Ammon's horn (tissue), 1 donor: ENCODE measurements at places on chromosomes 6 and 20.
A peak's percentile ranks its signal among the peaks of the same experiment; 100 is the strongest.

DNA sequence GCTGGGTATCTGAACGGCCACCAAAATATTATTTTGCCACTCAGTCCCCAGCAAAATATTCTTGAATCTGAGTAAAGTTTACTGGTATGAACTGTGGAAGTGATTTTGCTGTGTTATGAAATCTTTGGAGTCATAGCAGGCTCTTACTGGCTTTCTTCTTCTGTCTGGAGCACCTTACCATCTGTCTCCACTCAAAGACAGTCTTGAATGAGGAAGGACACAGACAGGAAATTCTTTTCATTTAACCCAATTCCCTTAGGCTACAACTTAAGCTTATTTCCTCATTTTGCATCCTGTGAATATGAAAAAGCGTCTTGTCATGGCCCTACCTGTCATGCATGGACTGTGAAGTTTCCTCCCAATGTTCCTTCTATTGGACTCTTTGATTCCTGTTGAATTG, 24.7 kb downstream of the FNDC1 start:
- DNase-seq = no peak

GRCh38 chr20:23461180-23461579, 8.5 kb upstream of the CST11 start:
- DNase-seq = no peak

DNA sequence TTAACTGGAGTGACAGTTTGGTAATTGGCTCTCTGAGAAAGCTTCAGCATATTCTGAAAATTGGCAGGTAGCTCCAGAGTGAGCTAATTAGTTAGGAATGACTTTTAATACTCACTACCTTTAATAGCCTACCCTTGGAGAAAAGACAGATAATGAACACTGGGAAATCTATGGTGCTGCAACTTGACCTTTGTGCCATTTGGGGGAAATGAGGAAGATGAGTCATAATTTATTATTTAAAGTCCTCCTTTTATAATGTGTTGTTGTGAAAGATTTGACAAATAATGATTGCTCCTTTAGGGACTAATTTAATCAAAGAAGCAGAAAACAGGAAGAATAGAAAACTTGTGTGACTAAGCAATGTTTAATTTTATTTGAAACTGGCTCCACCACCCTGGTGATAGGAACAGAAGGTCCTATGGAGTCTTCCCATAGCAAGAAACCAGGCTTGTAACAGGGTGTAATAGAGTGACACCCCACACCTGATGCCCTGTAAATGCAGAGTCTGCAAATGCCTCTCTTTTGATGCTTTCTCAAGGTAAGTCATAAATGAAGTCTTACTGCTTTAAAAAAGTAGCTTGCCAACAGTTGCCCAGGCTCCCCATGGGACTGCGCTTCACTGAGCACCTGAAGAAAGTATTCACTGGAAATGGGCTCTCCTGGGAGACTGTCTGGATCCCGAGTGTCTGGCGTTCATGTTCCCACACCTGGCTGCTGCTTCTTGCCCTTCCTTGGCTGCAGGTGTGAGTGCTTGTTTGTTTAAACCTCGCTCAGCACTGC, 134.4 kb downstream of the LRRC1 start:
- no peak for DNase-seq

DNA sequence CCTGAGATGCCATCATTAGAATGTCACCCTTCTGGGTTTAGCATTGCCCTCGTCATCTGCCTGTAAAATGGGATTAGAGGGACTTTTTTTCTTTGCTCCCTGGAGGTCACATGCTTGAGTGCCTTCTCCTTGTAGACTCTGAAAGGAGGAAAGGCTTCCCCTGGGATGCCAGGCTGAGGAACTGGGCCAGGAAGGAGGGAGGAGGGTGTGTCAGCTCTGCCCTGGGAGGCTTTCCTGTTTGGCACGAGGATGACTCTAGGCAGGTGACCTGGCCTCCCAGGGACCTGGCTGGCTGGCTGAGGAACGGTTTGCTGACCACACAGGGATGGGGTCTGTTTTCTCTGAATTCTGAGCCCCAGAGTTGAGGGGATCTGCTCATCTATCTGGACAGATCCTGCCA, 137.9 kb upstream of the RNF24 start:
- no peak for DNase-seq

GRCh38 chr6:89200706-89201215, 16.4 kb downstream of the GABRR1 start:
- DNase-seq = no peak

DNA sequence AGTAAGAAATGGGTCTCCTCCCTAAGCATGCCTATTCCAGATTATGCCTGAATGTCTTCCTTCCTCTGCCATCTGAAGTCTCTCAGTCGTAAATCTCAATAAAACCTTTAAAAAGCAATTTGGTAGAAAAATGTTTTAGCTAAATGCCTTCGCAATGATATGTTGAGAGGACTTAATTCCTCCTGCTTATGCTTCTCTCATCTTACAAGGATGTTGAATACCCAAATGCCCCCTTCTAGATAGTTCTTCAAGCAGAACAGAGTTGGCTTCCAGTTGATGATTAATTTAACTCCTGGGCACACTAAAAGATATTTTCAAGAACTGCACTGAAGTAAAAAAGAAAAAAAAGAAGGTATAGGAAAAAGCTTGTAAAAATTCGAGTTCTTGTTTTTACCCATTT, 275.0 kb upstream of the SPTLC3 start:
- no peak for DNase-seq

DNA sequence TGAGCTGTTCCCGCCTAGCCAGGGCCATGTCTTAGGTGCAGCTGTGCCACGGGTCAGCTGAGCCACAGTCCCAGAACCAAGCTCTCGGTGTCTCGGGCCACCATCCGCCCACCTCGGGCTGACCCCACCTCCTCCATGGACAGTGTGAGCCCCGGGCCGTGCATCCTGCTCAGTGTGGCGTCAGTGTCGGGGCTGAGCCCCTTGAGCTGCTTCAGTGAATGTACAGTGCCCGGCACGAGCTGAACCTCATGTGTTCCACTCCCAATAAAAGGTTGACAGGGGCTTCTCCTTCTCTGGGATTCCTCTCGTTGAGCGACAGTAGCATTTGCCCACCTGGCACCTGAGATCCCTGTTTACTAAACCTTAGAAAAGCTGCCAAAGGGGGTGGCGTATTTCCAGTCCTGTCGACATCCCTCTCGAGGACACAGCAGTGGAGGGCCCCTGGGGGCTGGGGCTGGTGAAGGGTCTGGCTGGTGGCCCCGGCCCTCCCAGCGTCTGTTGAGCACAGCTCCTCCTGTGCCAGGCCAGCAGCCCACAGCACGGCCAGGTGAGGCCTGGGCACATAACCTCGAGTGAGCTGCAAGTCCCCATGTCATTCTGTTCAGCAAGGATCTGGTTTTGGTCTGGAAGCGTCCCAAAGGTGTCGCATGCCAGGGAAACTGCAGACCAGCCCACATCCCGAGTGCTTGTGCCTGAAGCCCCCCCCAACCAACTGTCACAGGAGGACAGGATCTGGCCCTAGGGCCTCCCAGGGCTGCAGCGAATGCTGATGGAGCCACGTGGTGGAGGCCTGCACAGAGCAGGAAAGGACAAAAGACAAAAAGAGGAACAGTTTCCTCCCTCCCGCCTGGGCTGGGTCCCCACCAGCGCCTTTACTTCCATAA, 21.2 kb upstream of the PYGB start:
- DNase-seq = peak; percentile 72

DNA sequence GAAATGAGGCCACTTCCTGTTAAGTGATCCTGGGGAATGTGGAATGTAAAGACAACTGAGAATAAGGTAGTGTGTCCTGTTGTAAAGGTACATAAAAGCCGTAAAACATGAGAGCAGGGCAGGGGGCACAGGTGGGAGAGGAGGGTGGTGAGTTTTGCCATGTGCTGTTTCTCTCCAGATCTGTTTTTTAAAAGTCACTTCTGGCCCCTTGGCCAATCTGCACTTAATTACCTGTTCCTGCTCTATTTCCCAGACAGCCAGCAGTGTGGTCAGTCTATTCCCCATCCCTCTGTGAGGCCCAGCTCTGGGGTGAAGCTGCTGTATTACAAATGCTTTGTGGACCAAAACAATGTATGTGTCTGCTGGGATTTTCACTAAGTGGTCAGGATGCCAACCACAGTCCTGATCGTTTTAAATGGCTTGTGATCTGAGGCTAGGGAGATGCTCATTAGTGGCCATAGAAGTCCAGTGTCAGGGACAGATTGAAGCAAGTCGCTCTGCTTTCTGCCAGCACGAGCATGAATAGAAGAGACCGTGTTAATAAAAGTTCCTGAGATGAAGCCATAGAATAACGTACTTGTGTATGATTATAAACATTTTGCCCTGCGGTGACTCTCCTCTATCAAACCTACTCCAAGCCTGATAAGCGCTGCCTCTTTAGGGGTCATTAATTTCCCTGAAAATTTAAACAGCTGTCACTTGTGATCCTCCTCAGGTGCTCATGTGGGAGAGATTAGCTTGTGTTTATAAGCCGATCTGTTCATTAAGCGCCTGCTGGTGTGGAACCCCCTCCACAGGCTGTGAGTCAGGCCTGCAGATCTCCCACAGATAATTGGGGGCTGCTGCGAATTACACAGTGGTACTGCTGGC, 111.8 kb upstream of the CENPW start:
- DNase-seq = peak; percentile 36

DNA sequence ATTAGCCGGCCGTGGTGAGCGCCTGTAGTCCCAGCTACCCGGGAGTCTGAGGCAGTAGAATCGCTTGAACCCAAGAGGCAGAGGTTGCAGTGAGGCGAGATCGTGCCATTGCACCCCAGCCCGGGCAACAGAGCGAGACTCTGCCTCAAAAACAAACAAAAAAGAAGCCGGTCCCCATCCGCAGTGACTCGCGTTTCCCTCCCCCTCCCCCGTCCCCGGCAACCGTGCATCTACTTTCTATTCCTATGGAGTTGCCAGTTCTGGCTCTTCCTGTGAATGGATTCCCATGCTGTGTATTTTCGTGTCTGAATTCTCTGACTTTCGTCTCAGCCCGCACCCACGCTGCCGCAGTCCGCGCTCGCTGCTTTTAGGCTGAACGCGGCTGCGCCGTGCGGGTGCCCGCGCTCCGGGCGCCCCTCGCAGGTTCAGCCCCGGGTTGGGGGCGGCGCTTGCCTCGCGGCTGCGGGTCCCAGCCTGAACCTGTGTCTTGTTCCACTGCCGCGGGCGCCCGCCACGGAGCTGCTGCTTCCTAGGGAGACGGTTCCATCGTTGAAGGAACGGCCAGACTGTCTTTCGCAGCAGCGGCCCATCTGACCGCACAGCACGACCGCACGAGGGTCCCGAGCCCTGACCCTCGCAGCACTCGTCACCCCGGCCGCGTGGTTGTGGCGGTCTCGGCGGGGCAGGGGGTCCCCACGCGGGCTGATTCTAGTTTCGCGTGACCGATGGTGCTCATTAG, 1.1 kb upstream of the MRGBP start:
- DNase-seq = peak; percentile 64

DNA sequence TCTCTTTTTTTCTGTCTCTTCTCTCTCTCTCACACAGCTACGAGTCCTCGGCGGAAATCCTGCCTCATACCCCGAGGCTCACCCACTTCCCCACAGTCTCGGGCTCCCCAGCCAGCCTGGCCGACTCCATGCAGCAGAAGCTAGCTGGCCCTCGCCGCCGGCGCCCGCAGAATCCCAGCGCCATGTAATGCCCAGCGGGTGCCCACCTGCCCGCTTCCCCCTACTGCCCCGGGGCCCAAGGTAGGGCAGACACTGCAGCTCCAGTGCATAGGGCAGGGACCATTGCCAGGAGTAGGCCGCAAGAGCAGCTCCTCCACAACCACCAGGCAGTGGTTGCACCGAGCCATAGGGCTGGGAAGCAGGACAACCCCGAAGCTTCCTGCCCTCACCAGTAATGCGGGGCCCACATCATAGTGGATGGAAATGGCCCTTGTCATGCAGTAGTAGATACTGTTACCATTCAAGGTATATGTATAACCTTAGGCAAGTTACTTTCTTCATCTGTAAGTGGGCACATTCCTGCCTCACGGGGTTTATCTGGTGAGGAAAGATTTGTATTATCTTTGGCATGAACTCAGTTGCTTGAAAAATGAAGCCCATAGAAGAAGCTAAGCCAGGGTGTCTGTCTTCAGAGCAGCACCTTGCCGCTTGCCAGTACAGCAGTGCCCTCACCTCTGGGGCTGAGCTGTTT, 36.9 kb upstream of the ID1 start:
- no peak for DNase-seq

- no peak for DNase-seq
These were observed 21.3 kb upstream of the SGK1 start for GRCh38 chr6:134339216-134339615.

- DNase-seq = no peak
These were observed 95.7 kb downstream of the SCP2D1 start for GRCh38 chr20:18909254-18909653.

DNA sequence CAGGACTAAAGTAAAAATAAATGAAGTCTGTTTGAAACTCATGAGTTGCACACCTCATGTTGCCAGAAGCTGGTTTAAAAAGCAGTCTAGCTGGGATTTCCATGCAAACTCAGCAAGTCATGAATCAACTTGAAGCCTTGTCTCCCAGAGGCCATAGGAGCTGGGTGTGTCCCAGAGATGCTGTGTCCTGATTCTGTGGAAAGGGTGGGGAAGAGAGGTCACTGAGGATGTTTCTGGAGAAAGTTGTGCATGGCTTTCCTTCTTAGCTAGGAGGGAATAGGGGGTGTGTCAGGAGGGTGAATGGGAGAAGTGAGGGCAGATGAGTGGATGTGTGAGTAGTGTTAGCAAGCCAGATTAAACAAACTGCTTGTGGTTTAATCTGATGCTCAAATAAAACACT, 111.3 kb downstream of the ADAT2 start:
- no peak for DNase-seq

- no peak for DNase-seq
These were observed 42.0 kb downstream of the SOBP start for GRCh38 chr6:107531868-107532267.

DNA sequence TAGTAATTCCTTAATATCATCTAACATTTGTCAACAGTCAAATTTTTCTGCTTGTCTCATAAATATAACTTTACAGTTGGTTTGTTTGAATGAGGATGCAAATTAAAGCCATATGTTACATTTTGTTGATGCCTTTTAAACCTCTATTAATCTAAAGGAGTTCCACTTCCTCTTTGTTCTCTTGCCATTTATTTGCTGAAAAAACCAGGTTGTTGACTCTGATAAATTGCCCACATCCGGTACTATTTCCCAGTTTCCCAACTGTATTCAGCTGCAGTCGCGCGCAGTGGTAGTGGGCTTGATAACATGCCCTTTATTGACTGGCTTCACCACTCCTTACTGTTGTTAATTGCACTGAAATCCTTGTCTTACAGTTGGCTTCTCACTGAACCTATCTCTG, 32.8 kb upstream of the SIRPB2 start:
- no peak for DNase-seq

DNA sequence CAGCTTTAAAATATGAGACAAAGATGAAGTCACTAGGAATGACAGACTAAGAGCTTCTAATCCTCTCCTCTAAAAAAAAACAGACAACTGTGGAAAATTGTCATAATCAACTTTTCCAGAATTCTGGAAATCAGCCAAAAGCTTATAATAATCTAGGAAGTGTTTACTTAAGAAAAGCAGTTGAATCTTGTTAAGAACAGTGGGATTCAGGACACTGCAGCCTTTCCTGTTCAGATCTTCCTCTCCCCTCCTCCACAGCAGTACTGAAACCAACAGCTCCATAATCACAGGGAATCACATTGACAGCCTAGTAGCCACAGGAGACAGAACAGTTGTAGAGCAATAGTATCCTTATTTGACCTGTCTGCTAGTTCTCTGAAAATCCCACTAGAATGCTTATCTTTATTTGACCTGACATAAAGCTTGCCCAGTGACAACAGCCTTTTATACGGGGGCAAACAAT, 41.6 kb downstream of the IBTK start:
- DNase-seq = peak; percentile 30

GRCh38 chr6:14894105-14894504, 351.8 kb upstream of the JARID2 start:
- no peak for DNase-seq

GRCh38 chr20:20237093-20237959, 130.6 kb upstream of the INSM1 start:
- peak; percentile 52 for DNase-seq
